ENCODE measurements at places on chromosomes 11 and 22. TPM values are rescaled to one million over a fixed set of nuclear protein-coding genes. Genes with fewer than 3 reads are reported as not detected.

DNA sequence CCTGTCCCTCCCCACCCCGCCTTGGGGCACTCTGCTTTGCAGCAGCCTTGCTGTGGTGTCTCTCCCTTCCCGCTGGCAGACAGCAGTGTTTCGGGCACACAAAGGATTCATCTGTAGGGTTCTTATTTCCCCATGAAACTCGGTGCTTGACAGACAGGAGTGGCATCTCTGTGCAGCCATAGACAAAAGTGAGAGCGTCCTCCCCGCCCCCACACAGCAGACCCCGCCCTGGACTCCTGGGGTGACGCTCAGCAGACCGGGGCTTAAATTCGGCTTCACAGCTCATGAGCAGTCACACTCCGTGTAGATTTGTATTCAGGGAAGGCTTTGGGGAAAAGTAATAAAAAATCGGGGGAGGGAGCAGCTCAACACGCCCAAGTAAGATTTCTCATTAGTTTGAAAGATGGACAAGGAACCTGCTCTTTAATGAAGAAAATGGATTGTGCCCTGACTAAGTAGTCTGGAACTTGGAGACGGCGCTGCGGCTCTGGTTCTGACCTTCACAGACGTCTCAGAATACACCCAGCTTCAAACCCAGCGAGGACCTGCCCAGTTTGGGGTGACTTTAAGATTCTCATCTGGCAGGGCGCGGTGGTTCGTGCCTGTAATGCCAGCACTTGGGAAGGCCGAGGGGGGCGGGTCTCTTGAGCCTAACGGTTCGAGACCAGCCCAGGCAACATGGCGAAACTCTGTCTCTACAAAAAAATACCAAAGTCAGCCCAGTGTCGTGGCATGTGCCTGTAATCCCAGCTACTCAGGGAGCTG, 136.0 kb downstream of the CACNA1I start:
- DNase-seq, result no peak

DNA sequence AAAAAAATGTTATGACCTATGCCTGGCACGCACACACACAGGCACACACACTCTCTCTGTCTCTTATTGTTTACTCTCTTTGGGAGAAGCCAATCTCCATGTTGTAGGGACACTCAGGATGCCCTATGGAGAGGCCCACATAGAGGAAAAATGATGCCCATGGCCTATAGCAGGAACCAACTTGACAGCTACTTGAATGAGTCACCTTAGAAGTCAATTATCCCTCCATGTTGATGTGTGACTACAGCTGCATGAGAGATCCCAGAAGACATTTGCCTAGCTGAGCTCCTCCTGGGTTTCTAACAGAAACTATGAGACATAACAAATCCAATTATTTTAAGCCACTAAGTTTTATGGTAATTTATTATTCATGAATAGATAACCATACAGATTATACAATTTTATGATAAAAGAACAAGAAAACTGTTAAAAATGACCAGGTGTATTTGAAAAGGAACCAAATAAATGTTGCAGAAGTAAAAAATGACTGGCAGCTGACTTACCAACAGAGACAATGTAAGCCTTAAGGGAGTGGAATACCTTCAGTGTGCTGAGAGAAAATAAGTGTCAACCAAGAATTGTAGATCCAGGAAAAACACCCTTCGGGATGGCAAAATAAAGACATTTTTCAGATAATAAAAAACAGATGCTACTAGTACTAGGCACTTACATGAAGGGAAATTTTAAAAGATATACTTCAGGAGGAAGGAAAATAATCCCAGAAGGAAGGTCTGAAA, 403.7 kb upstream of the SYN3 start:
- no peak for DNase-seq

GRCh38 chr11:120807414-120808150, 216.3 kb upstream of the TBCEL start:
- DNase-seq, result no peak

DNA sequence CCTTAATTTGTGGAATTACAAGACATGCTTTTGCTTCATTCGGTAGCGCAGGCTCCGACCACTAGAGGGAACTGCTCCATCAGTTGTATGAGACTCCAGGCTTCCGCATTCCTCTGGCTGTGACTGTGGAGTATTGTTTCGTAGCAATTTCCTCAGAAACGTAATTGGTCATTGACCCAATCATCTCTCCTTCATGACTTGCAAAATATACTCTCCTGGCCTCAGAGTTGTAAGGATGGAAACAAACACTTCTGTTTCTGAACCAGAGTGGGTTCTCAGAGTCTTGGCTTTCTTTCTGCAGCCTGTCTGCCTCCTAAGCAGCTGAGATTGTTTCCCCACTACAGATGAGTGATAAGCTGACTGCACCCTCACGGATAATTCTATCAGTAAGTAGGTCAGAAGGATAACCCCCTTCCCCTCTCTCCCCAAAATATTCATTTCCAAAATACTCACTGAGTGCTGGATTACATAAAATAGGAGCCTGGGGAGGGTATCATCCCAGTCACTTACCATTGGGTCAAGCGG, 146.8 kb upstream of the ZC3H12C start:
- peak; percentile 89 for DNase-seq

DNA sequence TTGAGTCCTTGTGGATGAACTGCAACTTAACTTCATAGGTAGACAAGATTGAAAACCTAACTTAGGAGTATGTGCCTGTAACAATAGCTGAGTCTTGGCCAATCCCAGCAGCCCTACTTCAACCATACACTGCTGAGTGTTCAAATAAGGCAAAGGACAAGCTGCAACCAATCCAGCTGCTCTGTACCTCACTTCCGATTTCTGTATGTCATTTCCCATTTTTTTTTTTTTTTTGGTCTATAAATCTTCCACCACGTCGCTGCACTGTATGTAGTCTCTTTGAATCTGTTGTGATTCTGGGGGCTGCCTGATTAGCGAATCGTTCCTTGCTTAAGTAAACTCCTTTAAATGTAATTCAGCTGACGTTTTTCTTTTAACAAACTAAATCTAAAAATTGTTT, 35.4 kb upstream of the FLI1 start:
- DNase-seq, result no peak

GRCh38 chr11:121321614-121322243, 29.2 kb downstream of the SC5D start:
- DNase-seq, result peak; percentile 82

Gene OR5F1
- total RNA-seq, result not detected

- DNase-seq, result peak; percentile 86
Measured at GRCh38 chr11:34250732-34251588, 106.8 kb downstream of the ABTB2 start.

Gene LYVE1
- total RNA-seq, result not detected

DNA sequence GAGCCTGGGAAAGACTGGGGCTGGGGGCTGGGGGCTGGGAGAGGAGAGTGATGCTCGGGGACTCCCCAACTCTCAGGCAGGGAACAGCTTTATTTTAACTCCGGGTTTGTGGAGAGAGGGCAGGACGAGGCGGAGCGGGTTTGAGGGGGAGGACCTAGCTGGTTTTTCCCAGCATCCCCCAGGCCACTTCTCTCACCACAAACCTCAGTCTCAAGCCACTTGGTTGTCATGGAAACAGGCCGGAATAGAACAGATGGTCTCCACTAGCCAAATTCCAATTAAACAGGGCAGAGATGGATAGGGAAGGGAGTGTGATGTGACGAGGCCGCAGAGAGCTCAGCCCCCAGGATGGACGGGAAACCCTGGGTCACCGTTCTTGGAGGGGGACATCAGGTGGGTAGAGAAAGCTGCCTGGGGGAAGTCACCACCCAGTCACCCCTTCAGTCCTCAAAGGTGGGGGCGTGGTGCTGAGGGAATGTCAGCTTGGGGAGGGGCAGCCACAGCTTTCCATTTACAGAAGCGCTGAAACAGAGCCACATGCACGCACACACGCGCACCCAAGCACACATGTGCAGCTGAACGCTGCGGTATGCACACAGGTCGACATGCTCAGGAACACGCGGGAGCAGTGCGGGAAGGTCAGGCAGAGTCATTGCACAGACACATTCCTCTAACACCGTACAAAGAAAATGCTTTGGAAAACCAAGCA, 19.2 kb downstream of the NECTIN1 start:
- DNase-seq, result no peak

Gene APOL5
- not detected for total RNA-seq

GRCh38 chr22:47296405-47297260, 534.2 kb downstream of the TBC1D22A start:
- no peak for DNase-seq

Gene MSANTD4
- 21.8 TPM for total RNA-seq

- DNase-seq, result no peak
Measured at GRCh38 chr11:127993281-127993680, 594.1 kb downstream of the ETS1 start.

Gene CCDC188
- 0.14 TPM for total RNA-seq

Gene RCE1
- total RNA-seq, result 28.5 TPM

DNA sequence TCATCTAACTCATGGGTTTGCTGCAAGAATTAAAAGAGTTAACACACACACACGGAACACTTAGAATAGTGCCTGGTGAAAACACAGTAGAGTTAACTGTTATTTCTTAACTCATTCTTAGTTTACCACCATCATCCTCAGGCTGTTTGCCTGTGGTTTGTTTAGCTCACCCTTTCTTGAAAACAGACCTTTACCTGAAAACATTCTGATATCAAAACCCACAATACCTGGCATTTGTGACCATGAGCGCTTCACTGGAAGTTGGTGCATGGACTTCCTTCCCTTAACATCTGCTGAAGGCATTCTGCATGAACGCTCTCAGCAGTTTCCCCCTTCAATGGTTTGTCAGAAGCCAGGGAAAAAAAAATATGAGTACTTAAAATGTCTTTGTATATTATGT, 256.0 kb downstream of the ETS1 start:
- peak; percentile 77 for DNase-seq

DNA sequence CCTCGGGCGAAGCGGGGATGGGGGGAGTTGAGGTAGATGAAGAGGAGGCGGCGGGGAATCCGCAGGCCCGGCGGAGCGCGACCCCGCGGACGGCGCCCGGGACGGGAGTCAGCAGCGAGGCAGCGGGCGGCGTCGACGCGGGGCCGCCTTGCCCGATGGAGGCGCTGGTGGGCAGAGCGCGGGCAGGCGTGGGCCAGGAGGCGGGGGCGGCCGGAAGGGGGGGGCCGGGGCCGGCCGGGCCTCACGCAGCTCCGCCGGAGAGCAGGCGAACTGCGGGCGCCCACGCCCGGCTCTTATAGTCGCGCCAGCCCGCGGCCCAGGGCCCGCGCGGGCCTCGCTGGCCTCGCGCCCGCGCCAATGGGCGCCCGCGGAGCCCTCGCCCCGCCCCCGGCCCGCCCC, at the start of gene IGF2:
Gene IGF2 (minus strand): TSS at position 267 of the 399 bp plus-strand sequence. CDS start 3,866 bp downstream, outside the sequence.
- DNase-seq, result no peak

Measured in activated CD4-positive, alpha-beta T cell treated with anti-CD3 and anti-CD28 coated beads, Interleukin-2, amount 10 ng/mL, durations not matched to agents 24 days and 14 days (primary cell).